ENCODE measurements at places on chromosomes 5 and 9.

DNA sequence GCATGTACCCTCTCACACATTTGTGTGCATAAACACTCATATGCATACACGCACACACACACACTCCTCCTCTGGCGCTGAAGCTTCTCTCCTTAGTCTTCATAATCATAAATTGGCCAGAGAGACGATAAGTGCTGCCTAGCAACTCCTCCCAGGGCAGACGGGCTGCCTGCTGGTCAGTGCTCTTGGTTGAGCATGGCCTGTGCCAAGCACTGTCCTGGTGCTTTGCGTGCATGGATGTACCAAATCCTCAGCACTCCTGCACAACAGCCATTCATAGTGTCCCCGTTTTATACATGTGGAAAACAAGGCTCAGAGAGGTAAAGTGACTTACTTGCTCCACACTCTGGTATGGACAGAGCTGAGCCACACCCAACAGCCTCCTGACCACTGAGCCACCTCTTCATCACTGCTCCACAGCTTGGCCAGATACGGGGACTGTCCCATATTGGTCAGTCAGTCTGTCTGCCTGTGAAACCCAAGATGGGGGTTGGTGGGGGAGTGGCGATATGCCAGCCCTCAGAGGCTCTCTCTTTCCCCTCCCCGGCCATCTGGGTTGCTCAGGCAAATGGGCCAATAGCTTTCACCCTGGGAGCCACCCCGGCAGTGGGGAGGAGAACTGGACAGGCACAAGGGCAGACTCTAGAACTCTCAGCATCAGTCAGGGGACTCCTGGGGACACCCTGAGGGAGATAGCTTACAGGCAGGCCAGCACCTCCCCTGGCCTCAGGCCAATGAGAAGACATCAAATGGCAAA, 64.3 kb upstream of the GARNL3 start:
- DNase-seq, result no peak

- no peak for DNase-seq
Measured at GRCh38 chr9:137030006-137030405, 1.9 kb downstream of the FUT7 start.

- DNase-seq, result no peak
Measured at GRCh38 chr5:87243161-87243844, 24.4 kb upstream of the RASA1 start.

- no peak for DNase-seq
Measured at GRCh38 chr5:23302438-23302837, 205.0 kb upstream of the PRDM9 start.

- DNase-seq, result no peak
Measured at GRCh38 chr5:138520971-138521370, 22.1 kb downstream of the ETF1 start.

DNA sequence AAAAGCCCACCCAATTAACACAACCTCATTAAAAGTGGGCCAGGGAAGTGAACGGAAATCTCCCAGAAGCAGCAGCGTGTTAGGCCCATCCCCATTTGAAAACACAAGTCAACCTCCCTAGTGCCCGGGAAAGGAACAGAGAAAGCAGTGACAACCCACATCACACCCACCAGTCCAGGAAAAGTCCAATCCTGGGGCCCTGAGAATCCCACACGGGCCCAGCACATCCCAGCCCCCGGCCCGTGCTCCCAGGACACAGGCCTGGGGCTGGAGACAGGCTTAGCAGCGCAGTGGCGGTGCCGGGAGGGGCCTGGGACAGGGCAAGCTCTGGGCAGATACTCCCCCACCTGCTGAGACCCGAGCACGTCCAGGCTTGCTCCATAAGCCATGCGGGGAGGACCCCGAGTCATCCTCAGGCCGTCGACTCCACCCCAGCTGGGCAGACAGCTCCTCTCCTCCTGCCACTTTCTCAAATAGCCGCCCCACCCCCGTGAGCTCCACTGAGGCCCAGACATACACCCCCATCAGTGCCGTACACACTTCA, 101.0 kb downstream of the KCNT1 start:
- DNase-seq, result no peak

DNA sequence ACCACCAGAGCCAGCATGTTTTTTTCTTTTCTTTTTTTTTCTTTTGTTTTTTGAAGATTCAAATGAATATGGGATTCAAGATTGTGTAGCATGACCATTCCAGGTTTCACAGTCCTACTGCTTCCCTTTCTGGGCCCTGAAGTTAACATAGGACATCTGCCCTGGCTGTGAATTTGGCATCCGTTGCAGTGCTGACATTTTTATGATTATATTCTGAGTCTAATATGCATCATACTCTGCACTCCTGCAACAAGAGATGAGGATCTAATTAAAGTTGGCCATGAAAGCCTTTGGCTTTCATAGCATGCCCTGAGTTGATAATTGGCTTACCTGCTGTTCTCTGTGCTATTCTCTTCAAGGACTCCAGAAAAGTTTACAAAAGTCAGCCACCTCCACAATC, 29.8 kb downstream of the C5orf22 start:
- DNase-seq, result no peak

DNA sequence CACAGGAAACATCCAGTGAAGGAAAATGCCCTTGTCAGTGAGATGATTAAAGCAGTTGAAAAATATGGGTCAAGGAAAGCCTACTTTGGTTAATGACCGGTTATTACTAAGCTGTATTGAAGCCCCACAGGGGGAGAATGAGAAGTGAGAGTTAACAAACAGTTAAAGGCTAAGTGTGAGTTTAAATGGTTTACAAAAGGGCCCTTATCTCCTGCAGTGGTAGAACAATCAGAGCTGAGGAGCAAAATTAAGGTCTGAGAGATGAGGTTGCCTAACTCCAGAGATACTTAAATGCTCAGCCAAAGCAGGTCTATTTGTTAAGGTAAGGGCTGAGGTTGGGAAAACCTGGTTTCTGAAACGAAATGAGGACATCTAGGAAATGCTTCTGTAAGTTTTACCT, 75.1 kb upstream of the FER start:
- no peak for DNase-seq

DNA sequence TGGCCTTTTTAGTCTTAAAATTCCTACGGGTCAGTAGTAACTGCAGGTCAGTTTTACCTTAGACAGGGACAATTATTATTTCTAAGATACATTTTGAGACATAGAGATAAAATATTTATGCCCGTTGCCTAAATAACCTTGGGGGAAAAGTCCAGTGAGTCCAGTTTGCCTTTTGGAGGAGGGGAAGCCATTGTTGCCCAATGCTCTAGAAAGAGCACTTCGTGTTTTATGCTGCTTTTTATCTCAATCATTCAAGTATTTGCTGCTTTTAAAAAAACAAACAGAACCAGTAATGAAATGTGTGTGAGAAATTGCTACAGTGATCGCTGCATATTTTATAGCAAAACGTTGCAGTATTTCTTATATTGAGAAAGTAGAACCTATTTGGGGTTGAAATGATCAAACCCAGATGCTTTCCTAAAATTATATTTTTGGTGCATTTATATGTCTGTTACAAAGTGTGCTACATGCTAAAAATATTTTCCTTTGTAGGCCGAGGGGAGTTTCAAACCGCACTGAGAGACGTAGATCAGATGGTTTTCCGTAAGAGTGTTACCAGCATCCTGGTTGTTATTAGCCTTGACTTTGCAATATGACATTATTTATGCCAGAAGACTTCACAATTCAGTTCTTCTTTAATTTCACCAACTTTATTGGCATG, 266.8 kb downstream of the AOPEP start:
- DNase-seq, result no peak

DNA sequence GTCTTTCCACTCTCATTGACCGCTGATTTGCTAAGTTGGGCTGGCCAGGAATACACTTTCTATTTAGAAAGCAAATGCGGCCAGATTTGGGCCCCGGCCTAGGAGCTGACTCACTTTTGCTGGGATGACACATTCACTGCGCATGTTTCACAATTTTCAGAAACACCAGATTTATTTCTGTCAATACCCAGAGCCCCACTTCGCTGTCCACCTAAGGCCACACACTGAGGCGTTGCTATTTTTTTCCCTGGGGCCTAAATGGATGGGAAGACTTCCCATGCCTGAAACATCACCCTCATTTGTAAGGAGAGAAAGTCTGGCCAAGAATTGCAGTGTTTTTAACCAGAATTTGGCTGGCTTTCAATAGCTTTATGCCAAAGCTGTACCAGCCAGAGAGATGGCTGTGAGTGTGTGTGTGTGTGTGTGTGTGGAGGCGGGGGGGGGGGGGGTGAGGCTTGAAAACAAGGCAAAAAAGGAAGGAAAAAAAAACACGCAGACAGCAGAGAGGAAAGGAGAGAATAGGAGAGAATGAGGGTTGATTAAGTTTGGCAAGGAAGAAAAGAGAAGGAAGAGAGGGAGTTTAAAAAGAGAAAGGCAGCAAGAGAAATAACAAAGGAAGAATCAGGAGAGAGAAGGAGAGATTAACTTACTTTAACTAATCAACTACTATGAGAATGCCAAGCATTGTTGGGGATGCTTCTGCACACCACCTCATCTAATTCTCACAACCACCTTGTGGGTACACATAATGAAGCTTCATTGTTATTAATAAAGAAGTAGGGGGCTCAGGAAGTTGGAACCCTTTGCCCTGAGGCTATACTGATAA, 261.4 kb upstream of the KLF4 start:
- peak; percentile 63 for DNase-seq

GRCh38 chr9:88218726-88219125, 80.5 kb upstream of the SPATA31C2 start:
- no peak for DNase-seq

DNA sequence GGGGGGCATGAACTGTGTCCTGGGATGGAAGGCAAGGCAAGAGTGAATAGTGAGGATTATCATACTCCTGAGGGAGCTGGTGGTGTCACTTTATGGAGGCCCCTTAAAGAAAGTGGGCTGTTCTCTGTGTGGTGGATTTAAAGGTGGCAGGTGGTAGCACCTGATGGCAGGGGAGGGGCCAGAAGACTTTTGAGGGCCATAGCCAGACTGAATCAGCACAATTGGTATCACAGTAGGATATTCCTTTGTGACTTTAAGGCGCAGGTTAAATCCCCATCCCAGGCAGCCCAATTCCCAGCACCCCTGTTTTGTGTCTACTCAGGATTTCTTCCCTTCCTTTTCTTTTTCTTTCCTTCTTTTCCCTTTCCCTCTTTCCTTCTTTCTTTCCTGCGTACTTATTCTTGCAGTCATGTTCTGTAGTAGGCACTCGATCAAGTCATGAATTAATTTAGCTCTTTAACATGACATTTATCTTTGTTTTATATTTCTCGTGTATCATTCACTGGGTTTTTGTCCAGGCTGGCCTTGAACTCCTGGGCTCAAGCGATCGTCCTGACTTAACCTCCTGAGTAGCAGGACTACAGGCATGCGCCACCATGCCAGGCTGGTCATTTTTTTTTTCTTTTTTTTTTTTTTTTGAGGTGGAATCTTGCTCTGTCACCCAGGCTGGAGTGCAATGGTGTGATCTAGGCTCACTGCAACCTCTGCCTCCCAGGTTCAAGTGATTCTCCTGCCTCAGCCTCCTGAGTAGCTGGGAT, 11.0 kb upstream of the PCBD2 start:
- DNase-seq, result no peak

- no peak for DNase-seq
Measured at GRCh38 chr5:143319437-143320227, 83.9 kb downstream of the NR3C1 start.

DNA sequence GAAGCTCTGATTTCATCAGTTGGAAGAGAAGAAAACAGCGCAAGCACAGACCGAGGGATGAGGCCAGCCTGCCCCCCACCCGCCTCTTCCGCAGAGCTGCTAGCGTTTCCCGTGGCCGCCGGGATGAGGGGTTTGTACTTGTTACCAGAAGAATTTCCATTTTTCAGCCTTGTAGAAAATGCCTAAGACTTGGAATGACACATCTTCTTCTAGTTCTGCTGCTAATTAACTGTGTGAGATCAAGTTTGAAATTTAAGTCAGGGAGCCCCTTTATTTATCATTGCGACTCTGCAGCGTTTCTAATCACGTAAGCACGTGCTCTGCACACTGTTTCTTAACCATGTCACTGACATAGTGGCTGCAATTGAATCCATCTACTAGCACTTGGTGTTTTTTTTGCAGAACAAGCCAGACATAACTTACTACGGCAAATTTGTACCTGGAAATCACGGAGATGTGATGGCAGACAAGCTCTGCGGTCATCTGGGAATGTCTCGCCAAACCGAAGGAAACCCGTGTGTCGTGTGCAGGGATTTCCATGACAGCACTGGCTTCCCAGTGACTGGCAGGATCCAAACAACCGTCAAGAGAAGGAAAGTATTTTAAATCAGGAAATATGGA, 41.8 kb upstream of the ROR2 start:
- DNase-seq, result no peak

GRCh38 chr9:16485160-16485559, 385.3 kb downstream of the BNC2 start:
- no peak for DNase-seq

DNA sequence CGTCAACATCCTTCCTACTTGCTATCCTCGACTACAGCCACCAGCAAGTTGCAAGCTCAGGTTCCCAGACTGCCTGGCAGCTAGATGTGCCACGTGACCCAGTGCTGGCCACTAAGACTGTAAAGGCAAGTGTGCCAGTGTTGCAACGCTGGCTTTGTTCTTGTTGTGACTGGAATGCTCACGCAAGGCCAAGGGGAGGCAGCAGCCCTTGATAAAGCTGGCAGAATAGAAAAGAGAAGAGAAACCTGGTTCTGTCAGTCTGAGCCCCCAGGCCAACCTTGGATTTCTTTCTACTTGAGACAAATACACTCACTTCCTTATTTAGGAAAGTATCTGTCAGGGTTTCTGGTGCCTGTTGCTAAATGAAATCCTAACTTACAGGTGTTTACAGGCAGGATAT, 113.0 kb downstream of the KLHL3 start:
- no peak for DNase-seq

- DNase-seq, result no peak
Measured at GRCh38 chr5:133284306-133284705, 232.5 kb downstream of the HSPA4 start.

DNA sequence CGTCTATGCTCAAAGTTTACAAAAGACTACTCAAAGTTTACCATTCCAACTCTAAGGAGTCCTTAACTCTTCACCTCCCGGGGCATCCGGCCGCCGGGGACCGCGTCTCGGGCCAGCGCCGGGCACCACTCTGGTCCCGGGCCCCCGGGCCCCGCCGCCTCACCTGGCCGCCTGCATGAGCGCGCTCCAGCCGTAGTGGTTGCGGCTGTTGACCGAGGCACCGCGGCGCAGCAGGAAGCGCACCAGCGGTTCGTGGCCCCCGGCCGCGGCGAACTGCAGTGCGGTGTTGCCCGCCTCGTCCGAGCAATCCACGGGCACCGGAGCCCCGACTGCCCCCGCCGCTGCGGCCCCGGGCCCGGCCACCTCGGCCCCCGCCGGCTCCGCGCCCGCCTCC, 388 bp downstream of the ANKS6 start:
- no peak for DNase-seq

DNA sequence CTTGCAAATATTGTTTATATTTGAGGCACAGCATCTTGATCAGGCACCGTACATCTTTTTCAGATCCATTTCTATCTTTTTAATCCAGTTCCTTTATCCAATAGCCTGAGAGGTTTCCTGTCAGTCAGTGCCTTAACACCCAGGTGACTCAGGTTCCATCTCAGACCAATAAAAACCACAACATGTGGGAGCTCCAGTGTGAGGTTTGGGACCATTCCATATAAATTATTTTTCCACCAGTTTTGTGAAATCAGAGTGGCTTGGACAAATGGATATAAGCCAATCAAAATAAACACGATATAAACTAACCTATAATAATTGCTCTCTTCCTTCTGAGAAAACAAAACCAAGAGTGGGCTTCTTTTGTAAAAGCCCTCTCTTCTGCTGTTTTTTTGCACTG, 351.3 kb downstream of the NTRK2 start:
- no peak for DNase-seq

- DNase-seq, result no peak
Measured at GRCh38 chr5:160545832-160546231, 124.2 kb downstream of the PTTG1 start.

Measured in CD4-positive, alpha-beta T cell treated with Interleukin-4 for 1 hour (primary cell).